ENCODE measurements at places on chromosomes 6 and 20.

- DNase-seq = no peak
Measured at GRCh38 chr20:62183426-62184142, 756 bp downstream of the MTG2 start.

GRCh38 chr6:133809406-133809805, 79.5 kb upstream of the TCF21 start:
- no peak for DNase-seq

DNA sequence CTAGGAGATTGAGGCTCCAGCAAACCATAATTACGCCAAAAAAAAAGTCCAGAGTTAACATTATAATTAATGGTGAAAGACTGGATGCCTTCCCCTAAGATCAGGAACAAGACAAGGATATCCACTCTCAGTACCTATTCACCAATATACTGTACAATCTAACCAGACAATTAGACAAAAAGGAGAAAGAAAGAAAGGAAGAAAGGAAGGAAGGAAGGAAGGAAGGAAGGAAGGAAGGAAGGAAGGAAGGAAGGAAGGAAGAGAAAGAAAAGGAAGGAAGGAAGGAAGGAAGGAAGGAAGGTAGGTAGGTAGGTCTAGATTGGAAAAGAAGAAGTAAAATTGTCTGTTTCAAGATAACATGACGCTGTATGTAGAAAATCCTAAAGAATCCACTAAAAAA, 50.7 kb downstream of the TASP1 start:
- DNase-seq = no peak

GRCh38 chr6:118764766-118765165, 113.4 kb upstream of the CEP85L start:
- DNase-seq = no peak

GRCh38 chr6:157884756-157885155, 61.7 kb downstream of the SNX9 start:
- no peak for DNase-seq

GRCh38 chr6:155378724-155379123, 64.4 kb upstream of the TFB1M start:
- no peak for DNase-seq

- no peak for DNase-seq
Measured at GRCh38 chr6:41538556-41539182, 7.5 kb upstream of the FOXP4 start.

GRCh38 chr6:4973982-4974745, 29.7 kb downstream of the RPP40 start:
- DNase-seq = no peak

- DNase-seq = no peak
Measured at GRCh38 chr6:70183538-70183937, 119.3 kb downstream of the COL9A1 start.

DNA sequence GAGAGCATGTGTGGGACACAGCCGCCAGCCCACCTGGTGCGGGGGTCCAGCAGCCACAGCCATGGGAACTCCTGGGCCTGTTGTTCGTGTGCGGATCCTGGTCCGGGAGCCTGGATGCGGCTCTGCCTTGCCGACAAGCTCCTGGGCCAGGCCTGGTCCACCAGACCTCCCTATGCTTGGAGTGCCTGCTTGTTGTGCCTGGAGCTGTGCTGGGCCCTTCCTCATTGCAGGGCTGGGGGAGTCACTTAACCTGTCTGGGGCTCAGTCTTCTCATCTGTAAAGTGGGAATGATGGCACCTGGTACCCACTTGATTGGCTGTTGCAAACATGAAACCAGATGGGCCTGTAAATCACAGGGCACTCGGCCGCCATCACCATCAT, 2.6 kb upstream of the OSBPL2 start:
- DNase-seq = no peak

GRCh38 chr20:18578581-18578980, 9.3 kb upstream of the DTD1 start:
- DNase-seq = no peak

DNA sequence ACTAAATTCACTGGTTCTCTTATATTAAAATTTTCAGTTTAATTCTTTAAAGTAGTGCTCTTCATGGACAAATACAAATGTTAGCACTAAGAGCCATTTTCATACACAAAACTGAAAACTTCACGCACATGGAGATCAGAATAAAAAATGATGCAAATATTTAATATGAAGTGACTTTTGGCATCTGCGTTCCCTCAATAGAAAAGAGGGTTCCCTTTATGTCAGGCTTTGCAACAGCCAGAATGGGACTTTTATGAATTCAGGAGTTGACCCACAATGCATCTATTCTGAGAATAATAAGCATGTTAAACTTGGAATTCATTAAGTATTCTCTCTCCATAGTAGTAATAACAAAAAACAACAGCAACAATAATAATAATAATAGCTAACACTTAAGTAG, 125.8 kb downstream of the INSM1 start:
- no peak for DNase-seq

GRCh38 chr6:151154418-151154817, 85.3 kb upstream of the AKAP12 start:
- DNase-seq = no peak

GRCh38 chr6:17276766-17277165, 4.4 kb upstream of the RBM24 start:
- no peak for DNase-seq

DNA sequence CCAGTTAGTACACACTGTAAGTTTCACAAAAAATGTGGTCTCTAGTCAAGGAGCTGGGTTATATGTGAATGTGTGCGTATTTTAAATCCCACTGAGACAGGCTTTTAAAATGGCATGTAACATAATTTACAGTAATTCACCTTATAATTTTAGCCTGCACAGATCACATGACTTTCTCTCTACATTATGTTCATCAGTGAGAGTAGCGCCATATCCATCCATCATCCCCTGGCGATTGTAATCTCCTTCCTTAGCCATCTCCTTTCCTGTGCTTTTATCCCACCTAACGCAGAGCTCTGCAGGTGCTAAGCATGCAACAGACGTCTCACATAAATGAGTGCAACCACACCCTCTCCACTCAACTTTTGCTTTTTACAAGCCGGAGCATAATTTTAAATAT, 210.8 kb downstream of the TBC1D7 start:
- no peak for DNase-seq

GRCh38 chr20:49612127-49612738, 44.3 kb upstream of the PTGIS start:
- DNase-seq = no peak

DNA sequence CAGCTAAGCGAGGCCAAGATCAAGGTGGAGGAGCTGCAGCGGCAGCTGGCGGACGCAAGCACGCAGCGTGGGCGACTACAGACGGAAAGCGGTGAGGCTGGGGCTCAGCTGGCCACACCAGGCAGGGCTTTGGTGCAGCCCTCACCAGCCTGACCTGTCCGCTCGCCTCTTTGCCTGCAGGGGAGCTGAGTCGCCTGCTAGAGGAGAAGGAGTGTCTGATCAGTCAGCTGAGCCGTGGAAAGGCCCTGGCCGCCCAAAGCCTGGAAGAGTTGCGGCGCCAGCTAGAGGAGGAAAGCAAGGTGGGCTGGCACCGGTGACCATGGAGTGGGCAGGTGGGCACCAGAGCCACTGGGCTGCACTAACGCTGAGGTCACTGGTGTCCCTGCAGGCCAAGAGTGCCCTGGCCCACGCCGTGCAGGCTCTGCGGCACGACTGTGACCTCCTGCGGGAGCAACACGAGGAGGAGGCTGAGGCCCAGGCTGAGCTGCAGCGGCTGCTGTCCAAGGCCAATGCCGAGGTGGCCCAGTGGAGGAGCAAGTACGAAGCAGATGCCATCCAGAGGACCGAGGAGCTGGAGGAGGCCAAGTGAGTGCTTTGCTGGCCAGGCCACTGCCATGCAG, 42.8 kb downstream of the MYH7B start:
- no peak for DNase-seq

GRCh38 chr6:39263303-39264037, 34.2 kb upstream of the KCNK5 start:
- peak; percentile 1 for DNase-seq

- DNase-seq = no peak
Measured at GRCh38 chr6:19605624-19606023, 231.5 kb upstream of the ID4 start.

- no peak for DNase-seq
Measured at GRCh38 chr6:40516429-40516828, 70.7 kb downstream of the LRFN2 start.

DNA sequence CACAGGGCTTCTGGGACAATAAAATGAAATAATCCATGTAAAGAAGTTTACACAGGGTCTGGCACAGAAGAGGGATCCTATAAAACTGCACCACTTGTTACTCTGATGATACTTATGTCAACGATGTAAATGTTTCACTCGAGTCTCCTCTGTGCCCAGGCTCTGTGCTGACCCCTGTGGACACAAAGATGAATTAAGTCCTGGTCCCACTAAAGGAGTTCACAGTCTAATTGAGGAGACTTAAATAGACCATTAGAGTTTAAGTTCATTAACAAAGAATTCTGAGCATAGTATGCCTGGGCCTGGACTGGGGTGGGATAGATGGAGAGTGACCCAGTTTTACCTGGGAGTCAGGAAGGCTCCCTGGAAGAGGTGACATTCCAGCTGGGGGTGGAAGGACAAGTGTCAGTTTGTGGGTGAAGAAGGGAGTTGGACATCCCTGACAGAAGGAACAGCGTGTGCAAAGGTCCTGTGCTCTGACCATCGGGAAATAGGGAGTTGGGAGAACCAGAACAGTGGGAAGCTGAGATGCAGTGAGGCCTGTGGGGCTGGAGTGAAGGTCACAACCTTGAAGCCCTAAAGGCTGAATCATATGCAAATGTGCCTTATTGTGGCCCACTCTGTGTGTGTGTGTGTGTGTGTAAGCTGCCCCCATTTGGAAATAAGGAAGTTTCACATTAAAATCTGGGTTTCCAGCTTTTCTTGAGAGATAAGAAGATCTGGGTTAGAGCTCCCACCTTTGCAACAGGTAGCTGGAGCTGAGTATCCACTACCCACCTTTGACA, 1.1 kb downstream of the OCSTAMP start:
- DNase-seq = no peak

GRCh38 chr6:33843131-33844121, 39.6 kb upstream of the MLN start:
- DNase-seq = no peak

DNA sequence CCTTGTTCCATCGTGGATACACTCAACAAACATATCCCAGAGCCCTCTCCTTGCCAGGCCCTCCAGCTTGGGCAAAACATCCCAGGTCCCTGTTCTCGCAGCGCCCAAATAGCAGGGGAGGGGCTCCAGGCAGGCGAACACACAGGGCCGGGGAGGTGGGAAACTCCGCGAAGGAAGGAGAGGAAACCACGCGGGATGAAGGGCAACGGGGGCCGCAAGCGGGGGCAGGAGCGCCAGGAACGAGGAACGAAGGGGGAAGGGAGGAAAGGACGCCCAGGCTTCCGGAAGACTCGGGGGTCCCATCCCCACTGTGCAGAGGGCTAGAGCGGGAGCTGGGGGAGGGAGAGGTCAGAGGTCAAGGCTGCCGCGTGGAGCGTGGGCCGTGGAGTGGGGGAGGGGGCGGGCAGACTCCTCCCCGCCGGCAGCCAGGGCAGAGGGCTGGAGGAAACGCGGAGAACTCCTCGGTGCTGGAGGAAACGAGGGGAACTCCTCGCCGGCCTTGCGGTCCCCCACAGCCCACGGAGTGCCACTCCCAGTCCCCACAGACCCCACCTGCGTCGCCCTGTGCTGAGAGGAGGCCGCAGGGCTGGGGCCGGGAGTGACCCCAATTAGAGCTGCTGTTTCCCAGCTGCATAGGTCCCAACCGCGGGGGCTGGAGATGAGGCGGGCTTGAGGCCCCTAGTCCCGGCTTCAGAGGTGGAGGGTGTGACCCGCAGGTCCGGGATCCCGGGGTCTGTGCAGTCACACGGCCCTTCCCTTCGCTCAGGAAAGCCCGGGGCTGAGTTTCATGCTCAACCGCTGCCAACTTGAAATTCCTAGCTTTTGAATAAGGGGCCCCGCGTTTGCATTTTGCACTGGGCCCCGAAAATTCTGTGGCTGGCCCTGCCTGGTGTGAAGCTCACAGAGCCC, 1.2 kb upstream of the RBM38 start:
- DNase-seq = peak; percentile 39

- DNase-seq = no peak
Measured at GRCh38 chr6:38322138-38322537, 317.6 kb downstream of the BTBD9 start.

GRCh38 chr6:54646069-54646950, 200.3 kb upstream of the FAM83B start:
- DNase-seq = no peak

DNA sequence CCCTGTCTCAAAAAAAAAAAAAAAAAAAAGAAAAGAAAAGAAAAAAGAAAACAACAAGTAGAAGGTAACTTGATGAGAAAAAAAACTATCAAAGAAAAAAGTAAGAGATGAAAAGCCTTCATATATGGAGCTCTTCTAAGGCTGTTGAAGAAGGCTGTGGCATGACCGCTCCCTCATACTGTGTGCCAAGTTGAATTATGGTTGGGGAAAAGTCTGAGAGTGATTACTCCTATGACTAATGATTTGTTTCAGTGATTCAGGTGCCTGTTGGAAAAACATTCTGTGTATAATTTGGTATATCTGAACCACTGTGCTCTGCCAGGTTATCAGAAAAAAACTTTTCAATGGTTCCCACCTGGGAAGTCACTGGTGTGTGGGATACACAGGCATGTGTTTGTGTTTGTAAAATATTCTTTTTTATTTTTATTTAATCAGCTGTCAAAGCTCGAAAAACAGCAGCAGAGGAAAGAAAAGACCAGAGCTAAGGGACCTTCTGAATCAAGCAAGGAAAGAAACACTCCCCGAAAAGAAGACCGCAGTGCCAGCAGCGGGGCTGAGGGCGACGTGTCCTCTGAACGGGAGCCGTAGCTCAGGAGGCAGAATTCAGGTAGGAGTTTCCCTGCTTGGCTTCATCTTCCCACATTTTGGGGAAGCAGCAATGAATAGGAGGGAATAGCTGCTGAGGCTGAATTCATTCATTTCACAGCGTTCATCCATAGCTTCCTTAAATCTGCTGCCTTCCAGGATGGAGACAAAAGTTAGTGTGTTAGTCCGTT, 69.7 kb upstream of the SCP2D1 start:
- DNase-seq = no peak

DNA sequence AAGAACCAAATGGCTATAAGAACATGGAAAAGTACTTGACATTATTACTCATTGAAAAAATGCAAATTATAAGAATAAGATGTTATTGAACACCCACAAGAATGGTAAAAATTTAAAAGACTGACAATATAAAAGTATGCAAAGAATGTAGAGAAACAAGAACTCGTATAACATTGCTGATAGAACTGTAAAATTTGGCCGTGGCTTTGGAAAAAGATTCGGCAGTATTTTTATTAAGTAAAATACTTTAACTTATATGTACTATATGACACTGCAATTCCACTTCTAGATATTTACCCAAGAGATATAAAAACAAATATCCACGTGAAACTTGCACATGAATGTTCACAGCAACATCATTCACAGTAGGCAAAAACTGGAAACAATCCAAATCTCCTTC, 239.2 kb downstream of the TPBG start:
- no peak for DNase-seq

GRCh38 chr6:137246791-137247202, 27.6 kb upstream of the IFNGR1 start:
- DNase-seq = no peak

GRCh38 chr6:135902756-135903331, 51.3 kb downstream of the PDE7B start:
- no peak for DNase-seq
